ENCODE measurements at places on chromosomes 13 and 19.

- no peak for DNase-seq
Measured at GRCh38 chr19:47610902-47611301, 2.0 kb downstream of the BICRA start.

DNA sequence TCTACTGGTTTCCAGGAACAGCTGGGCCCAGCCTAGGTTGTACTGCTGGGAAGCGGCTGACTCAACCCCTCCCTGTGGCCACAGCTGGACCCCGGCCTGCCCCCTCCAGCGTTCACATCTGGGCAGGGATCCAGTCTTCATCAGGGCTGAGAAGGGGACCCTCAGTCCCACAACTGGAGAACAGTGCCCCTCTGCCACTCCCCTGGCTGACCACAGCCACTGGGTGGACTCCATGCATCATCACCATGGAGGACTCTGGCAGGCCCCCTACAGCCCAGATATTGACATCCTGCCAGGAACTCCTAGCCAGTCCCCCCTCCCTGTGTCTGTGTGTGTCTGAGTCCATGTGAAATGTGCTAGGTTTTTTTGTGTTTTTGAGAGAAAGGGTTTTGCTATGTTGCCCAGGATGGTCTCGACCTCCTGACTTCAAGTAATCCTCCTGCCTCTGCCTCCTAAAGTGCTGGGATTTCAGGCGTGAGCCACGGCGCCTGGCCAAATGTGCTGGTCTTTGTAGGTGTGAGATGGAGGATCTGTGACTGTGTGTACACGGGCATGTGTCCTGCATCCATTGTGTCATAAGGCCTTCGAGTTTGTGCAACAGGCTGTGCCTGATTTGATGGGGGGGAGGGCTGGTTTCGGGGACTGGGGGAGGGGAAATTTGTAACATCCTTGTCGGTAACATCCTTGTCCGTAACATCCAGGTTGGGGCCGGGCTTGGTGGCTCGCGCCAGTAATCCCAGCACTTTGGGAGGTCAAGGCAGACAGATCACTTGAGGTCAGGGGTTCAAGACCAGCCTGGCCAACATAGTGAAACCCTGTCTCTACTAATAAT lies 4.0 kb upstream of the HOOK2 start:
- DNase-seq, result no peak

GRCh38 chr19:5711025-5711424 lies 8.9 kb downstream of the LONP1 start:
- DNase-seq, result no peak

GRCh38 chr13:99959540-99960230 lies 11.9 kb downstream of the ZIC5 start:
- DNase-seq, result no peak

GRCh38 chr13:25920277-25920676 lies 131.5 kb downstream of the SHISA2 start:
- no peak for DNase-seq

DNA sequence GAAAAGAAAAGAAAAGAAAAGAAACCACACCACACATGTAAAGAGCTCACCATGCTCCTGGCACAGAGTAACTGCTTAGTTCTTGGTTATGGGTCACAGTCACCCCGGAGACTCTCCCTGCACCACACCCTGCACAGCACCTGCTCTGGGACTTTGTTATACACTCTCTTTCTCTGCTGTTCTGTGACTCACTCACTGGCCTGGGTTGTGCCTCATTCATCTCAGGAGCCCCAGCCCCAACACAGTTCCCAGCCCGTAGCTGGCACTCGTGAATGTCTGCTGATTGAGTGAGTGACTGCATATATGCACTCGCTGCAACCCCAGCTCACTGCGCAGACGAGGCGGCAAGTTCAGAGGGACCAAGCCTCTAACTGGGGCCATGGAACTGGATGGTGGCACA lies 22.9 kb upstream of the ZNF507 start:
- DNase-seq, result no peak

DNA sequence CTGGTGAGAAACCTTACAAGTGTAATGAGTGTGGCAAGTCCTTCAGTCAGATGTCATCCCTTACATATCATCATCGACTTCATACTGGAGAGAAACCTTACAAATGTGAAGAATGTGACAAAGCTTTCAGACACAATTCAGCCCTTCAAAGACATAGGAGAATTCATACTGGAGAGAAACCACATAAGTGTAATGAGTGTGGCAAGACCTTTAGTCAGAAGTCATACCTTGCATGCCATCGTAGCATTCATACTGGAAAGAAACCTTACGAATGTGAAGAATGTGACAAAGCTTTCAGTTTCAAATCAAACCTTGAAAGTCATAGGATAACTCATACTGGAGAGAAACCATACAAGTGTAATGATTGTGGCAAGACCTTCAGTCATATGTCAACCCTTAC lies 13.6 kb upstream of the ZNF765 start:
- DNase-seq, result no peak

- no peak for DNase-seq
Measured at GRCh38 chr13:78129823-78130222, 211.2 kb upstream of the EDNRB start.

DNA sequence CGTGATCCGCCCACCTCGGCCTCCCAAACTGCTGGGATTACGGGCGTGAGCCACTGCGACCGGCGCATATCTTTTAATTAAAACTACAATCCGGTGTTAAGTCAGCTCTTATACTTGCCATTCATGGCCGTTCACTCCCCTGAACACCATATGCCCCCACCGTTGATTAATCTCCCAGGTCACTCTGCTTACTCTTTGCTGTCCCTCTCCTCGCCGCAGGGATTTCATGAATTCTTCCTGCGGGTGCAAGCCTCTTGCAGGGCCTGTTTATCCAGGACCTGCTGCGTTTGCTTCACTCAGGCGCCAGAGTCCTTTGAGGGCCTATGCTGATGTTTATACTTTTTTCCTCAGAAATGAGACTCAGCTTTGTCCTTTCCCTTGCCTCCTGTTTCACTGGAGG lies 996 bp downstream of the ERVV-2 start:
- no peak for DNase-seq

DNA sequence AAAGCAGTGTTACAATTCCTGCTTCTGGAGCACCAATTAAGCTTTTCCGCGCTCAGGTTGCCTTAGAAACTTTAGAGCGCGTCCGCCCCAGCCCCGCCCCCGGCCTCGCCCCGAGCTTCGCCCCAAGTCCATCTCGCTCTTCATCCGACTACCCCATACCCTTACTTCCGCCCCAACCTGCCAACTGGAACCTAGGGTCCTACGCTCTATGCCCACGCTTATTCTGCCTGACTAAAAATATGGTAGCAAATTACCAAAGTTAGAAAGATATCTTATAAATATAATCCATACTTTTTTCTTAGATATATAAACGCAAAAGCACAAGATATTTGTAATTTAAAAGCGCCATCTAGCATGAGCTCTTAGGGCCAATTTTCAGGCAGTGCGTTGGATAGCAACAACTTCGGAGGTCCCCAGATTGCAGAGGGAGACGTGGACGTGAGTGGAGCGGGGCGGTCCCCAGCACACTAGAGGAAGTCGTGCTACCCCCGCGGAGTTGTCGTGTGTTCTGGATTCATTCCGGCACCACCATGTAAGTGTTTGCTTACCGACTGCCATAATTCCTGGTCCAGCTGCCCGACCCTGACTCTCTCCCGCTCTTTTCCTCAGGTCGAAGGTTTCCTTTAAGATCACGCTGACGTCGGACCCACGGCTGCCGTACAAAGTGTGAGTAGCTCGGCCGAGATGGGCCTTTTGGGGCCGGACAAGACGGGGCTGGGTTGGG lies at the start of gene UFM1:
TSS of gene UFM1 (plus strand) at position 462 of the 724 bp plus-strand sequence. CDS start at position 531, 69 bp downstream.
- peak; percentile 78 for DNase-seq

GRCh38 chr19:23345838-23346237 lies 49.4 kb downstream of the ZNF91 start:
- no peak for DNase-seq

GRCh38 chr13:43664700-43665191 lies 122.0 kb downstream of the ENOX1 start:
- no peak for DNase-seq

GRCh38 chr13:30415430-30416030 lies 6.8 kb upstream of the UBE2L5 start:
- DNase-seq, result no peak

DNA sequence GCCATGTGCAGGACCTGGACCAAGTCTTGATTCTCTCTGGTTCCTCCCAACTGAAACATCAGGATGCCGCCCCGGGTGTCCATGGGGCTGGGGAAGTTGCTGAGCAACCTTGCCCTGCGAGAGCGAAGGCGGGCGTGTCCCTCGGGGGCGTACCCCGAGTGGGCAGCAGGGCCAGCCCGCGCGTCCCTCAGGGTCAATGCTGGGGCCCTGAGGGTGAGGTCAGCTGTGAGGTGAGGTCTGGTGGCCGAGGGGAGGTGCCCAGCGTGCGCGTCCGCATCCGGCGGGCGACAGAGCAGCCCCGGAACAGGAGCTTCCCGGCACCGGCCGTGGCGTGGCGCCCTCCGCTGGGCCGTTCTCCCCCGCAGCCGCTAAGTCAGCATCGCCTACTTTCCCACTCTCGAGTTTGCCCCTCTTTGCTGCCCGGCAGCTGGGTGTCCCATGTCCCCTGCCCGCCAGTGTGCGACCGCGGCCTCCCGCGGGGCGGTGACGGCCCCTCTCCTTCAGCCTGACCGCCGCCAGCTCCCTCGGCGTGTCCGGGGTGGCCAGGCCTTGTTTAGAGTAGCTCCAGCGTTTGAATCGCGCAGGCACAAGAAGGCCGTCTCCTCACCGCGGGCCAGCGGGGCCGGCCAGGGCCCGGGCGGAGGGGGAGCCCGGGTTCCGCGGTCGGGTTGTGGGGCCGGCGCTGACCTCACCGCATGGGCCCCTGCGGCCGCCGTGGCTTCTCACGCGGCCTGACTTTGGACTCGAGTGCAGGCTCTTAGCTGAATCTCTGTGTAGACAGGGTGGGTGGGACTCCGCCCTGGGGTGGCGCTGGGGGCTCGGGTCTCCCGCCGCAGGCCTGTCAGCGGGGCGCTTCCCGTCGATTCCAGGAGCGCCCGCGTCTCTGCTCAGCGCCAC lies 33.0 kb downstream of the GJA3 start:
- DNase-seq, result no peak
